Fibroblast of mammary gland (primary cell): ENCODE measurements at places on chromosomes 1 and 21.

- no peak for DNase-seq
Measured at GRCh38 chr1:19043579-19044443, 87.3 kb upstream of the IFFO2 start.

GRCh38 chr1:171185091-171185490 lies at the start of gene FMO2:
TSS of gene FMO2 (plus strand) at chr1:171185300. CDS start at chr1:171185714, 414 bp downstream.
- DNase-seq: peak; percentile 60

DNA sequence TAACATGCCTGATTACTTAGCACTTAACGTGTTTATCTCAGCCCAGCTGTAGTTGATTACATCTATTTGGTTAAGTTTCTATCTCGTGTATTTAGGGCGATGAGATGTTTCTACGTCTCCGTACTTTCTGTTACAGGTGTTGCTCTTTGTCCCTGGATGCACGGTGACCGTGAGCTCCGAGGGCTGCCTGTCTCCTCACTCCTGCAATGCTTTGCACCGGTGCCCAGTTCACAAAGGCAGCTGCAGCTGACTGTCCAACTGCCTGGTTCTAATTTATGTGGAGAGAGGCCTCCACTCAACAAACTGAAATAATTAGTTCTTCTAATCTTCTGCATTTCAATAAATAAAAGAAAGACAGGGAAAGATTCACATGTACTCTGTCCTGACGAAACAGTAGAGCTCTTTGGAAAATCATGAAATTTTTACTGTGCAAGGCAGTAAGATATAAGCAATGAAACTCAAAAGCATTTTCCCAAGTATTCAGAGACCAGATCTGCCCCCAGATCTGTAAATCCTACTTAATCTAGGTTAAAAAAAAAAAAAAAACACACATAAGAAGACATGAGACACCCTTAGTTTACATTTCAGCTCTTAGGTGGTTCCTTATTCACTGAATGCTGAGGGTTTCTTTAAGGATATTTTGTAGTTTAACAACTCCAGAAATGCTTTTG lies 108.2 kb downstream of the TGFBR3 start:
- DNase-seq: no peak

DNA sequence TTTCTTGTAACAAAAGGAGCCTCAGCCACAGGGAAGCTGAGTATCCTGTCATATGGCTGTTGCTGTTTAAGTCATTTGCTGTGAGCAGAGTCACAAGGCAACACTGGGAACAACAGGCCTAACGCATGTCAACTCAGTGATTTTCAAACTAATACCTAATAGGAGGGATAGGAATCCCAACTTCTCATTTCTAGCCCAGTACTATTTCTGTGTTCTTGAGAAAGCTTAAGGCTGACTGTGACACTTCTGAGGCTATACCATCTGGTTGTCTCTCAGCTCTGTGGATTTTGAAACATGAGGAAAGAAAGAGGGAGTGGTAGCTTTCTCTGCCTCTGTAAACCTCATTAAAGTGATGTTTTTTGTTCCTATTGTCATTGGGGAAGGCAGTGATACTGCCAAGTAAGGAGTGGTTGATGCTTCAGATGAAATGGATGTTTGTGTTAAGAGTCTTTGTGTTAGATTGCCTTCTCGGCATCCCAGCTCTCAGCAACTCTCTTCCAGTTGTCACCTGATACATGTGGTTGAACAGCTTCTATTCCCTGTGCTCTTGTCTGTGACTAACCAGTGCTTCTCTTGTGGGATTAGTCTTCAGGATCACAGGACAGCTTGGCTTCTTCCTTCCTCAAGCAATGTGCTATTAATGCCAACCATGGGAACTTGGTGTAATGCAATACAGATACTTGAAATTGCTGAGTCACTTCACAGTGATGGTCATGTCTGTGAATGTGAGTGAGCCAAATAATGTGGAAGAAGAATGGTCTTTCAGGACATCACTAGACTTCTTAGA lies 166.8 kb upstream of the IVNS1ABP start:
- DNase-seq: peak; percentile 94

GRCh38 chr1:19088717-19089442 lies 121.2 kb downstream of the UBR4 start:
- DNase-seq: no peak

- peak; percentile 58 for DNase-seq
Measured at GRCh38 chr1:182330303-182330702, 61.3 kb downstream of the GLUL start.

- no peak for DNase-seq
Measured at GRCh38 chr1:229993060-229993459, 74.0 kb upstream of the GALNT2 start.

GRCh38 chr1:198598796-198599321 lies 40.0 kb upstream of the PTPRC start:
- no peak for DNase-seq

DNA sequence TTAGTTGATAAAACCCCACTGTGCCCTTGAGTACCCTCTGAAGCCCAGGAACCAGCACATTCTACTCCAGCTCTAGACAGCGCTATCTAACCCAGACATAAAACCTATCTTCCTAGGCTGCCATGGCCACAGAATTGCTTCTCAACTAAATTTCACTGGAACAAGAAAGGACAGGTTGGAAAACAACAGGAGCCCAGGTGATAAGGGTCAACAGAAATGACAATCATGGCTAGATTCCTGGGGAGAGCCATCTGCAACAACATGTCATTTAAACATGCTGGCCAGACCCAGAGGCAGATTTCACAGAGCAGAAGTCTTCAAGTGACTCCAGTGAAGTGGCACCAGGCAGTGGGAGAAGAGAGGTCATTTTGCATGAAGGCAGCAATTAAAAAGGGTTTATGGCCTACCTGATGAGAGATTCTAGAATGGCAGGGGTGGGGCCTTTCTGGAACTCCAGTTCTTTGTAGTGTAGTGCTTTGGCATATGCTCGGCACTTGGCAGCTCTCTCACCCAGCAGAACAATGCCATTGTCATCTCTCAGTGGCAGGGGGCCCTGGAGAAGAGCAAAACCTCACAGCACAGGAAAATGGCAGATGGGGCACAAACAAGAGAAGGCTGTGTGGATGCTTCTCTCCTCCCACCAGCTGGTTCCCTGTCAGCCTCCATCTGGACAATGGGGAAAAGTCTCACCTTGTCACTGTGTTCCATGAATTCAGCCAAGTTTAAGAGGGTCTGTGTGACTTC lies 9.9 kb downstream of the ANGPTL7 start:
- no peak for DNase-seq

DNA sequence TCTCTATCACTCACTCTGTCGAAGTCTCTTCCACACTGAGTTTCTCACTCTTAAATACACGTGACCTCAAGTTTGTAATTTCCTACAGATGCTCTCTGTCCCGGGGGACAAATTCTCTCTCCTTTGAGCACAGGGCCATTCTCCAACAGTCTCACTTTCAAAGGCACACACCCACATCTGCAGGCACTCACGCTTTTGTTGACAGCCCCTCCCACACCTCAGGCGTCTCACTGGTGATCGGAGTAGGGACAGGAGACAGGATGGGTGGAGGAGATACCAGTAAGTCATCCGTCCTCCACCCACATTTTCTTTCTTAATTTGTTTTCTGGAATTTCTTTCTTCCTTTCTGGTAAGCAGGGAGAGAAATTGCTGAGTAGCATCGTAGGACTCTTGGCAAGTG lies 40.6 kb upstream of the GREM2 start:
- DNase-seq: peak; percentile 54

DNA sequence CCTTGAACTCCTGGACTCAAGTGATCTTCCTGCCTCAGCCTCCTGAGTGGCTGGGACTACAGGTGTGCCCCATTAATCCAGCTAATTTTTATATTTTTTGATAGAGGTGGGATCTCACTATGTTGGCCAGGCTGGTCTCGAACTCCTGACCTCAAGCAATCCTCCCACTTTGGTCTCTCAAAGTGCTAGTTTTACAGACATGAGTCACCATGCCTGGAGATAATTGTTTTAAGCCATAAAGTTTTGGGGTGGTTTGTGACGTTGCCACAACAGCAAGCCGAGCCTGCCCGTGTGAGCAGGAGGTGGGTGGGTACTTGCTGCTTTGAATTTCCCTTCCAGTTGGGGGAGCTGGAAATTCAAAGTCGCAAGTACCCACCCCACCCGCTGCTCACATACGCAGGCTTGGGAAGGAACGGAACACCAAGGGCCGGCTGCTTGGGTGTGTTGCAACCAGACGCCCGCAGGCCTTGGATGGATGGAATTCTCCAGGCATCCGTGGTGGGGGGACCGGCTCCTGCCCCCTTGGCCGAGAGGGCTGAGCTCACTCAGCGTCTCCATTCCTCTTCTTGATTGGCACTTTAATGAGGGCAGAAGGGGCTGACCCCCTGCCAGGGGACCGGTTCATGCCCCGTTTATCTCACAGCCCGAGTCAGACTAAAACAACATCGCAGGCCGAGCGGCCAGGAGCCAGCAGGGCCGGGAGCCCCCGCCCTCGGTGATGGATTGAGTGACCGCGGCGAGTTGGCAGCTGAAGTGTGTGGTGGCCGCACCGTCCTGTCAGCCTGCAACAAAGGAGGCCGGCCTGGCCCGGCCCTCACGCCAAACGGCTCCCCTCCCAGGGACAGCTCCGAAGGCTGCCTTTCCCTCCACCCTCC lies 78.1 kb downstream of the DHRS3 start:
- DNase-seq: peak; percentile 94

GRCh38 chr21:29083306-29083705 lies 9.9 kb upstream of the CCT8 start:
- no peak for DNase-seq

DNA sequence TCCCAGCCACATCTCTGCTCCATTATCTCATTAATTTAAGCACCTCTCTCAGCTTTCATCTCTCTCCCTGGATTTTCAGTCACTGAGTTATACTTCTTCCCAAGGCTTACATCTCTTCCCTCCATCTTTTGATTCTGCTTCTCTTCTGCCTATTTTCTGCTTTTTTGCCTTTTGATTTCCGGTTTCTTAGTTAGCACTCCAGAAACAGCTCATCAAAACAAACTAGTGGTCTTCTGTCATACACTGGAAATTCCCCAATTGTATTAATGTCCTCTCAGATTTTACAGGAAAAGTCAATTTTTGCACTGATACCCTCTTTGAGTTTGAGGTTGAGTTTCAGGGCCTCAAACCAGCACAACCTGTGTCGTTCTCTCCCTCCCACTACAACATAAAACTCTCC lies 1.5 kb downstream of the LCE3E start:
- no peak for DNase-seq

DNA sequence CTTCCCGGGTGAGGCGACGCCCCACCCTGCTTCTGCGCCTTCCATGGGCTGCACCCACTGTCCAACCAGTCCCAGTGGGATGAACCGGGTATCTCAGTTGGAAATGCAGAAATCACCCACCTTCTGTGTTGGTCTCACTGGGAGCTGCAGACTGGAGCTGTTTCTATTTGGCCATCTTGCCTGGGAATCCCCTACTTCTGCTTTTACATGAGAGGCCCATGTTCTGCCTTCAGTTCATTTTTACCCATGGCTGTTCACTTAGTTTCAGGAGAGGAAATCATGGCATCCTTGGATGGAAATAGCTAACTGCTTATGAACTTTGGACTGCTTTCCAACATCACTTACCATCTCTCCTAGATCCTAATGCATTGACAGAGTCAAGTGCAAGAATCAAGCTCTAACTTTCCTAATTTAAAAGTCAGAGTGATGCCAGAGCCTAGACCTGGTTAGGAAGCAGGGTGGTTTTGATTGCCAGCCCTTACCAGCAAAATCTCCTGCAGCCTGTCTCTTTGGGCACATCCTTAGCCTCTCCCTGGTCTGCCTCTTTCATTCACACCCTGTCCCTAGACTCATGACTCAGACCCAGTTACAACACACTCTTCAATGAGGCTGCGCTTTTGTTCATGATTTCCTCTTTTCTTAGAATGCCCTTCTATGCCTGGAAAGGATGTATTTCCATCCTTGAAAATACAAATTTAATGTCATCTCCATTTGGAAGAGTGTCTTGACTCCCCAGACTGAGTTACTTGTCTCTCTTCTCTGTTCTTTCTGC lies 137.2 kb downstream of the KCTD3 start:
- peak; percentile 60 for DNase-seq

DNA sequence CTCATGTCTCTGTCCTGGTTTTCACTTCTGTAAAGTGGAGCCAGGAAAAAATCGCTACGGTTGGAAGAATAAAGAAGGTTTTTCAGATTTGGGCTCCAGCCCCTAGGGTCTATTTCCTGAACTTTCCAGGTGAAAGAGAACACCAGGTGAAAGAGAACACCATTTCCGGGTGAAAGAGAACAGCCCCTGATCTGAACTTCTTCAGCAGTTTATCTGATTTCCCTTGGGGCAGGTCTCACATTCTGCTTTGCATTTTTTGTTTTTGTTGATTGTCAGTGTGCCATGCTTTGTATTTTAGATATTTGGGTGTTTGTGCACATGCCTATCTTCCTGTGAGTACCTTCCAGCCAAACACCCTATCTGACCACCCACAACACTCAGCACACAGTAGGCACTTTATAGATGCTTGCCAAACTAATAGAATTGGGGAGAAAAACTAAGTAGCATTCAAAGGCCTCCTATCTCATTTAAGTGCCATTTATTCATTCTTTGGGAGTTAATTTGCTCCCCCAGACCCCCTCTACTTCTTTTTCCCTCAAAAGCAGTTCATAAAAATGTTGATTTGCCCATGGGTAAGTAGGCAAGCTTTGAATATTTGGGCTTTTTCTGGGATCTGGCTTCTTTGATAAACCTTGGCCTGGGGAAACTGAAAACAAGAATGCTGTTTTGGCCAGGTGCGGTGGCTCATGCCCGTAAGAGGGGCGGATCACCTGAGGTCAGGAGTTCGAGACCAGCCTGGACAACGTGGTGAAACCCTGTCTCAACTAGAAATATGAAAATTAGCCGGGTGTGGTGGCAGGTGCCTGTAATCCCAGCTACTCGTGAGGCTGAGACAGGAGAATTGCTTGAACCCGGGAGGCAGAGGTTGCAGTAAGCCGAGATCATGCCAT lies 2.2 kb downstream of the NAV1 start:
- DNase-seq: no peak

DNA sequence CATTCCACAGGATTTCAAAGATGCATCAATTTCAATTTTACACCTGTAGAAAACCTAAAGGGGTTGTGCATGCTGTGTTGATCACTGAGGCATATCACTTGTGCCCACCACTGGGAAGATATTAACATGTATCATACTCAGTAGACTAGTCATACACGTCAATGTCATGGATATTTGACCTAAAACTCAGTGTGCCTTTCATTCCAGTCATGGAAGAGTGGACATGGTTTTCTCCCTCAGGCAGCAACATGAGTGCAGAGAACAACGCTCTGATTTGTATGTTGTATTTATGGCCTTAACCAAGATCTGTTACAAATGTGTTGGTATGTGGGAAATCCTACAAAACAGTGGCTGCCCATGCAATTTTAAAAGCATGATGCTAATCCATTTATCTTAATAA lies 6.1 kb upstream of the C1orf53 start:
- DNase-seq: no peak

DNA sequence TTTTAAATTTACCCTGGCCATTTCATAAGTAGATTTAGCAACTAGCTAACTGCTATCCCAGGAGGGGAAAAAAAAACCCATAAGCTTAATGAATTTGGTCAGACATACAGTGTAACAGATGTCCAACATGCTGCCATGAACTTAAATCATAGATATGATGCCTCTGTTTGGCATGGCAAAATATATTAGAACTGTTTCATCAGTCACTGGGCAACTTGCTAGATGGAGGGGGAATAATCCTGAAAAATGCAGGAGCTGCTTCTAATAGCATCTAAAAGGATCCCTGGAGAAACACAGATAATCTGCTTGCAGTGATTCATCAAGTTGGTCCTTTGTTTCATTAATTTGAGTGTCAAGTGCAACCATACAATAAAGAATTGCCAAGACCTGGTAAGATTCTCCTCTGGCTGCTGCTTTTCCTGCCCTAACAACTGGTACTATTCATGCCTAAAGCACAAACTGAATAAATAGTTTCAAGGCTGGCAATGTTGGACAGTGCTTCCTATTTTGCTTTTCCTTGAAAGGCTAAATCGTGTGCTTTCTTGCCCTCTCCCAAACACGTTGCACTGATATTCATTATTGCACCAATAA lies 1.5 kb upstream of the ST6GALNAC5 start:
- no peak for DNase-seq

- DNase-seq: no peak
Measured at GRCh38 chr1:220929304-220929703, 50.1 kb downstream of the HLX start.
